H4 (cell line): ENCODE measurements at places on chromosomes 5 and 9. TPM values are rescaled to one million over a fixed set of nuclear protein-coding genes. Genes with fewer than 3 reads are reported as not detected.
A peak's percentile ranks its signal among the peaks of the same experiment; 100 is the strongest.

The MPDZ gene
- total RNA-seq = 13.4 and 14.2 TPM in 2 replicates

DNA sequence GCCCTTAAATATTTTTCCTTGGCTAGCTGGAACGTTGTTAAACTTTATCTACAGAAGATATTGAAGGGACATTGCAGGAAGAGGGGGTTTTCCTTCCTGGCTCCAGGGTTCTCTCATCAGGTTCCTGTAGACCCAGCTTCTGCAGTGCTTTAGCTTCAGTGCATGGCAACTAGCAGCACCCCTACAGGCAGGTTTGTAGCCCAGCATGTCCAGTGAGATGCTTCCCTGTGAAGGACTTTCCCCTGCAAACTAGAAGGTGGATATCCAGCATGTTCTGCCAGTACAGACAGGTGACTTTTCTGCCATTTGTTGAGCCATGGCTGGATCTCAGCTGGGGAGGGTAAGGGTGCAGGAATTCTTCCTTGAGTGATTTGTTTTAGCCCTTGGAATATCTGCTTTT, 10.4 kb downstream of the CCL28 start:
- peak; percentile 33 for DNase-seq

DNA sequence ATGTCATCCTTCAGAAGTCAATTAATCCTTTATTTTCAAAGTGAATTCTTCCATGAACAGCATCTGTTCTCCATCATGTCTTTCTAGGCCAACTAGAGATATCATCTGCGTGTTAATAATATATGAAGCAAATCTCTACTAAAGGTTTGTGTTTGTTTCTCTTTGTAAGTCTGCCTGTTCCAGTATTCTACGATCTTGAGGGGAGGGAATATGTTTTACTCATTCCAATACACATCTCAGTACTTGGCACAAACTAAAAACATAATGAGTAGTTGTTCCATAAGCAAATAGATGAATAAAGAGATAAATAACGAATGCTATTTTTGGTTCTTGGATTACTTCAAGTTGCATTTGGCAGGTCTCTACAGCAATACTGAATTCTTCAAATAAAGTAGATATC, 470.7 kb upstream of the GRIN3A start:
- no peak for DNase-seq

DNA sequence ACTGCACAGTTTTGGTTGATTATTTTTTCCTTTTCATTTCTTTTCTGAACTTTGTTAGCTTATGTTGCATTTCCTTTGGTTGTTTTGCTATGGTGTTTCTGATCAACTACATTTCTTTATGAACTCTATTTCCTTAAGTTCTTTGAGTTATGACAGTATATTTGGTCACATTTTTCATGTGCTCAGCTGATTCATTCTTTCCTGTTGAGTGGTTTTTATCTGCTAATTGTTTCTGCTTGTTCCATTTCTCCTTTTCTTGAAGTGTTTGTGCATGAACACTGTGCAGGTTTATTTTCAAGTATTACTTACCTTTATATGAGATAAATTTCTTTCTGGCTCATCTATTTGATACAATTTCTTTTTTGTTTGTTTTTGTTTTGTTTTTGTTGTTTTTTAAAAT, 50.9 kb upstream of the MACIR start:
- DNase-seq = no peak
